Inflammatory macrophage treated with lipopolysaccharide for 4 hours (primary cell): ENCODE measurements at places on chromosomes 13 and 19.

GRCh38 chr13:27174766-27175455 lies 3.3 kb upstream of the USP12 start:
- peak; percentile 92 for DNase-seq

GRCh38 chr19:18349524-18350128 lies 9.2 kb downstream of the PGPEP1 start:
- DNase-seq = peak; percentile 59

DNA sequence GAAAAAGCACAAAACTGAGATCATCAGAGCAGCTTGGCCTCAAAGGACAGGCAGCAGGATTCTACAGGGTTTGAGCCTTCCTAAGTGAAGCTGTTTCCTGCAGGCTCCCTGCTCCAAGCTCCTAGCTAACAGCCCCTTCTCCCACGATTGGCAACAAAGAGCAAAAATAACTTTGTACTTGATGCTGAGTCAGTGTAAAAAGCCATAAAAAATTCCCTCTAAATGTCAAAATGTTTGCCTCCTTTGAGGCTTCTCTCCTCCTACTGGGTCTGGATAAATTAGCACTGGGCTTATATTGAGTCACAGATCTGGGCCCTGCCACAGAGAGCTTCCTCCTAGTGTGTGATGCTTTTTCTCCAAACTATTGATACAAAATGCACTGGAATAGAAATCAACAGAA lies 153.3 kb downstream of the TNFRSF19 start:
- DNase-seq = no peak

DNA sequence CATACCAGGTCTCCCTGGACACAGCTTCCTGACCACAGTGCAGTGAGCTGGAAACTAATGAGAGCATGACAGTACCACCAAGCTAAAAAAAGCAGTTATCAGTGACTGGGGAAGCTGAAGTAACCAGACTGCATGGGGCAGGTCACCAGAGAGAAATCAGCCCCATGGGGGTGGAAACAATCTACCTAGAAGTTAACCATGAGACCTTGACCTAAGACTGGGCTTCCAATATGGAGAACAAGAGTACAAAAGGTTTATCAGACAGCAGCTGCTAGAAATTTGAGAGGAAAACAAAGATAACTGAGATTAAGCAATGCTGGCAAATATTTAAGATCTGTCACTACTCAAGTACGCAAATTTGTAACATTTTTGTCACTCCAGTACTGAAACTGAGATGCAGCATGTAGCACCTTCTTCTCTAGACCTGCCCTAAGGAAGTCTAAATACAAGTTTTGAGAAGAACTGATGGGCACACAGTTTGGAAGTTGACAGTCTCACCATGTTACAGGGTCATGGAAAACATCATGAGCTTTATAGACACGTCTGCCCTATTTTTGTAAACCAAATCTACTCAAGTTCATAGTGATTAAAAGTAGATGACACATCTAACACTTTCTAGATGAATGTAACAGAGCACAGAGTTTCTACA lies 2641.8 kb upstream of the PCDH20 start:
- DNase-seq = no peak

- DNase-seq = peak; percentile 14
Observed at GRCh38 chr13:94712812-94713560, 641 bp upstream of the SOX21 start.

DNA sequence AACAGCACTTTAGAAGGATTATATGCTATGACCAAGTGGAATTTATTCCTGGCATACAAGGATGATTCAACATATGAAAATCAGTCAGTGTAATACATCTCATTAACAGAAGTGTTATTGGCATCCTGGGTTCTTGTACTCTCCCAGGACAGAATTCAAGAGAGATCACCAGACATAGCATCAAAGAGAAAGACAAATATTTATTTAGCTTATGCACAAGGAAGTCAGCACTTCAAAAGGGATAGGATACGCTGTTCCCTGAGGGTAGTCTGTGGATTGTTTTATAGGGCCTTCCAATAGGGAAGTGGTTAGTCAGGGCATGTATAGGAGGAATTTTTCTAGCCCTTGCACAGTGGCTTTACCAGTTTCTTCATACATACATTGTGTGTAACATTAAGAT lies 1238.0 kb downstream of the PCDH17 start:
- no peak for DNase-seq

DNA sequence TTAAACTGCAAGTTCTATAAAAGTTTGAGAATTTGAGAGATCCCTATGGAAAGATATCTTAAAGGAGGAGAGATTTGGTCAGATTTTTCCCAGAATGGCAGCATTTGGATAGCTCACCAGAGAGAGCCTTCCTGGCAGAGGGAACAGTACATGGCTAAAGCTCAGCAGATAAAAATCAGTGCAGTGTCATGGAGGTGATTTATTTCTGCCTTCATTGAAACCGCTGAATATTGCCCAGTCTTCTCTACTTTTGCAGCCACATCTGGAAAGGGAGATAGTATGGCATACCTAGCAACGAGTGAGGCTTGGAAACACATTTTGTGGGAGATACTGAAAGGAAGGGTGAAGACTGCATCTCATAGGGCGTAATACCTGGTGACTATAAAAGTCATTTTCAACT lies 155.2 kb downstream of the RFC3 start:
- DNase-seq = no peak

- DNase-seq = no peak
Observed at GRCh38 chr19:2387367-2388288, 27.6 kb downstream of the TMPRSS9 start.

DNA sequence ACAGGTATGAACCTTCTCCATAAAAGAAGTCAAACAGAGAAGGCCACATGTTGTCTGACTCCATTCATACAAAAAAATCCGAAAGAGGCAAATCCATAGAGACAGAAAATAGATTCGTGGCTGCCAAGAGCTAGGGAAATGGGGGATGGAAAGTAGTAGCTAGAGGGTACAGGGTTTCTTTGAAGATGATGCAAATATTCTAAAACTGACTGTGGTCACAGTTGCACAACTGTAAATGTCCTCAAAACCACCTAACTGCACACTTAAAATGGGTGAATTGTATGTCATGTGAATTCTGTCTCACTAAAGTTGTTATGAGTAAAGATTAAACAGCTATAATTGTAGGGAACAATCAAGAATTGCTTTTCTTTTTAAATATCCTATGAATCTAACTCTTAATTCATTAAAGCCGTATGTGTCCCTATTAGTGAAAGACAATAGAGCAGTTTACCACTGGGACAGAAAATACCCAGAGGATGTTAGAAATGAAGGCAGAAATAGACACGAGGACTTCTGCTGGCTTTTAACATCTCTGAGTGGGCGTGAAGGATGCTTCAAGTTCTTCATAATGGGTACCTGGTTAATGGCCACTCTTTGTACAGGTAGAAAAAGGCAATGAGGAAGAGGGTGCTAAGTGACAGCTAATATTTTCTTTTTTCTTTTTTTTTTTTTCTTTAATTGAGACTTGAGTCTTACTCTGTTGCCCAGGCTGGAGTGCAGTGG lies 21.2 kb downstream of the INSR start:
- peak; percentile 64 for DNase-seq

- DNase-seq = no peak
Observed at GRCh38 chr19:4301590-4302242, 473 bp downstream of the TMIGD2 start.

DNA sequence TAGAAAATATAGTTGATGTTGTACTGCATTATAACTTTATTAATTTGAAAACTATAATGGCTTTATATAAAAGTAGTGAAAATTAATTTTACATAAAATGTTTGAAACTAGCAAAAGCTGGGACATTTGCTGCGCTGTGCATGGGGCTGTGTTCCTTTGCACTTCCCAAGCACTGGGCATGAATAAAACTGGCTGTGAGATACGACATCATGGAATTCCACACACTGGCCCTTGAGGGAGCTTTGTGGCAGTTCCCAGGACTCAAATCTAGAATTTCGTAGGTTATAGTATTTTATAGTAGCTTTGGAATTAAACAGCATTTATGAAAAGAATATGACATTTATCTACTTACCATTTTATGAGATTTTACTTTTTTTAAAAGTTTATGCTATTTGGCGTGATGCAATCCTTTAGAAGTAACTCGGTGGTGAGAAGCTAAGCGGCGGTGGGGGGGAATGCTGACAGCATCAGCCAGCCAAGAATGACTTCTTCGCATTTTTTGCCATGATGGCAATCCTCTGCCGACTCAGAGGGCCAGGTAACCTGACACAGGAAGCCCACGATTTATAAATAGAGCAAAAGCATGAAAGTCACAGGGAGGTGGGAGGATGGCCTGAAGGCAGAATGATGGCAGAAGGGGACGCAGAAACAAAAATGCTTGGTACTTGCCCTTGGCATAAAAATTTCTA lies 553.5 kb downstream of the MYO16 start:
- DNase-seq = no peak

DNA sequence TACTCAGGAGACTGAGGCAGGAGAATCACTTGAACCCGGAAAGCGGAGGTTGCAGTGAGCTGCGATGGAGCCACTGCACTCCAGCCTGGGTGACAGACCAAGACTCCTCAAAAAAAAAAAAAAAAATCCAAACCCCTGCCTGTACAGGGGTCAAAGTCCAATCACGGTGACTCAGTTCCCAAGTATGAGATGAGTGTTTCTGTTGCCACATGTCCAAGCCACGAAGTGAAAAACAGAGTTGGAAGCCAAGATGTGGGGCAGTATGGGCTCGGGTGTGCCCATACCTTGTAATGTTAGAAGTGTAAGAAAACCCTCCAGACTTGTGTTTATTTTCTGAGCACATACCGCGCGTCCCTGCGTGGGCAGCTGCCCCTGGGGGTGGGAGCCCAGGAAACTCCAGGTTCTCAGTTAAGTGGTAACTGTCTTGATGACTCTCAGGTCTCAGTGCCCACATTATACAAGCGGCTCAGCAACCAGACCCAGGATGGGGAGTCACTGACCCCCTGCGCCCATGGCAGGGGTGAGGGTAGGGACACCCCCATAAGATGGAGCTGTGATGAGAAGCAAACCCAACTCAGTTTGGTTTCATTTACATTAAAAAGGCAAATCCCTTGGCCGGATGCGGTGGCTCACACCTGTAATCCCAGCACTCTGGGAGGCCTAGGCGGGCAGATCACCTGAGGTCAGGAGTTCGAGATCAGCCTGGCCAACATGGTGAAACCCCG lies 1.2 kb upstream of the GPX4 start:
- peak; percentile 92 for DNase-seq

- no peak for DNase-seq
Observed at GRCh38 chr13:33206425-33206824, 79.1 kb downstream of the STARD13 start.

GRCh38 chr19:35293808-35294207 lies 1.8 kb downstream of the MAG start:
- no peak for DNase-seq

- DNase-seq = no peak
Observed at GRCh38 chr13:113879017-113879416, 15.1 kb upstream of the GAS6 start.

GRCh38 chr13:106243011-106243565 lies 292.4 kb downstream of the EFNB2 start:
- DNase-seq = no peak

- DNase-seq = no peak
Observed at GRCh38 chr13:97279913-97280312, 57.8 kb downstream of the MBNL2 start.

DNA sequence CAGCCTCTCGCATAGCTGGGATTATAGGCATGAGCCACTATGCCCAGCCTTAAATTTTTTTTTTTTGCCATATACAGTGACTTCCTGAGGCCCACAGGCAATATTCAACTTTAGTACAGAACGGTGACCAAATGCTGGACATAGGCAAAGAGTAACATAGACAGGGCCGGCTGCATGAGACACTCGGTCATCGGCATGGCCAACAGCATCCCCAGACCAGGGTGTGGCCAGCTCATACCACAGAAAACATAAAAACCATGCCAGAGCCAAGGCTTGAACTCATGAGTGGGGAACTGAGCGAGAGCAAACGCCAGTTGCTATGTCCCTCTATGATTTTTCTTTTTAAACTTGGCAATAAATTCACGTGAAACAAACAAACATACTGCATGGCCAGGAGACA lies 17.0 kb downstream of the KANK2 start:
- DNase-seq = no peak

- peak; percentile 61 for DNase-seq
Observed at GRCh38 chr13:29472332-29472961, 123.0 kb downstream of the SLC7A1 start.

DNA sequence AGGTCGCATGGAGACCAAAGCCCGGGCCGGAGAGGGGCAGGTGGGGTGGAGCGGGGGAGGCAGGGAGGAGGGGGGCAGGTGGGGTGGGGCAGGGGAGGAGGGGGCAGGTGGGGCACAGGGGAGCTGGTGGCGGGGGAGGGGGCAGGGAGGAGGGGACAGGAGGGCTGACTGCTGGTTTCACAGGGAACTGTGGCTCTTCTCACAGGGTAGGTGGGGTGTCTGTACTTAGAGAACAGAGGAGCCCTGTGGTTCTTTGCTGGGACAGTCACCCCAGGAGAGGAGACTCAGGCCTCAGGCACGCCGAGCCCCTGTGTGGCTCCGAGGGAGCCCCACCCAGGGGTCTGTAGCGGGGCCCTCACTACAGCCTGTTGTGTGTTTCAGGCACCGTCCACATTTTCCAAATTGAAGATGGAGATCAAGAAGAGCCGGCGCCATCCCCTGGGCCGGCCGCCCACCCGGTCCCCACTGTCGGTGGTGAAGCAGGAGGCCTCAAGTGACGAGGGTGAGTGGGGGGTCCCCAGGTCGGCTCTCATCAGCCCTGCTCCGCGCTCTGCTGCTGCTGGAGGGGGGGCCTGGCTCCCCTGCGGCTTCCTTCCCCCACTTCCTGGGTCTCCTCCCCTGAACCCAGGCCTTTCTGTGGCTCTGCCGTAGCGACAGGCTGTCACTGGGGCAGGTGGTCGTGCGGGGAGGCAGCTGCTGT lies 162.7 kb downstream of the KDM4B start:
- DNase-seq = no peak

GRCh38 chr13:39167018-39167417 lies 128.8 kb downstream of the NHLRC3 start:
- no peak for DNase-seq

- no peak for DNase-seq
Observed at GRCh38 chr13:99774644-99775043, 196.9 kb downstream of the ZIC5 start.

GRCh38 chr13:99383511-99383921 lies 76.3 kb upstream of the GPR183 start:
- DNase-seq = no peak

DNA sequence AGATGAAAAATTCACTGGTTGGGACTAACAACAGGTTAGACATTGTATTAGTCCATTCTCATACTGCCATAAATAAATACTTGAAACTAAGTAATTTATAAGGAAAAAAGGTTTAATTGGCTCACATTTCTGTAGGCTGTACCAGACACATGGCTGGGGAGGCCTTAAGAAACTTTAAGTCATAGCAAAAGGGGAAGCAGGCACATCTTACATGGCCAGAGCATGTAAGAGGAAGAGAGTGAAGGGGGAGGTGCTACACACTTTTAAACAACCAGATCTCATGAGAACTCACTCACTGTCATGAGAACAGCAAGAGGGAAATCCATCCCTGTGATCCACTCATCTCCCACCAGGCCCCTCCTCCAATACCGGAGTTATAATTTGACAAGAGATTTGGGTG lies 125.9 kb downstream of the SUCLA2 start:
- peak; percentile 71 for DNase-seq

GRCh38 chr19:52639996-52640395 lies 1.8 kb upstream of the ZNF83 start:
- DNase-seq = no peak
